Stimulated activated CD4-positive, alpha-beta T cell treated with anti-CD3 and anti-CD28 coated beads, Interleukin-12 subunit alpha, Interleukin-12 subunit beta, amount 100 ng/mL, for 48 hours (primary cell): ENCODE measurements at places on chromosomes 7 and 10.

GRCh38 chr7:112398534-112398933 is 51.7 kb upstream of the IFRD1 start:
- DNase-seq = no peak

DNA sequence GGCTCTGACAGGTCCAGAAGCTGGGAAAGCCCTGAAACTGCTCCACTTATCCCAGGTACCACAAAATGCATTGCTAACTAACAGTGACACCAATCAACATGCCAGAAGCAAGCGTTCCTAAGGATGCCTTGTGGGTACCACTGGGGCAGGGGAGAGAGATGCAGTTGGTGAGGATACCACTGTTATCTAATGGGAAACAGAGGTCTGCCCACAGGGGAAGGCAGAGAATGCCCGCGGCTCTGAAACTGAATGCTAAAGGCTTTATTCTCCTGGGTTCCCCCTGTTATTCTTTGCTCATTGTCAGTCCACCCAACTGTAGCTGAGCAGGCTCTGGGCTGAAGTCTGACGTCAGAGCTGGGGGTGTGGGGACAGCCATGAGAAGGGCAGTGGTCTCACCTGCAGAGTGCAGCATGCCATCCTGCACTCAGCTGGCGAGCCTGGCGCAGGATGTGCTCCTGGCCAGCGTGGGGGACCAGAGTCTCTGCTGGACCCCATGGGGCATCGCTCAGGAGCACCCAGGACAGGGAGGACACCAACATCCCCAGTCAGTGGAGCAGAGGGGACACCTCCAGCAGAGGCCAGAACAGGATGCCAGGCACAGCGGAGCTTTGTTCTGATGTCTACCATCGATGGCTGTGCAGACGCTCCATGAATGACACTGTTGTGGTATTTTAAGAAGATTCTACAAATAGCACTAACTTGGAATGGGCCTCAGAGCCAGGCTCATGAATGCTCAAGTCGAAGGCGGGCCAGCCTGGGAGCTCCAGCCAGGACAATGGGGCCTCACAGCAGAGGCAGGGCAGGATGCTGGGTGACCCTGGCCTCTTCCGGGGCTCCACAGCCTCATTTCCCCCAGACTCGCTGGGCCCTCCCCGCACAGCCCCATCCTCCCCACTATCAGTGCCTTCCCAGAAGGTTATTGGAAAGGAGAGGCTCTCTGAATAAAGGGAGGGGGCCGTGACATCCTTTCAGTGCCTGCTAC is 95.8 kb downstream of the ARHGAP22 start:
- no peak for DNase-seq

GRCh38 chr7:158289761-158290523 is 297.7 kb downstream of the PTPRN2 start:
- DNase-seq = no peak

GRCh38 chr10:80530816-80531215 is 6.9 kb upstream of the SH2D4B start:
- DNase-seq = no peak

GRCh38 chr10:21293518-21294356 is 231.7 kb downstream of the SKIDA1 start:
- no peak for DNase-seq

DNA sequence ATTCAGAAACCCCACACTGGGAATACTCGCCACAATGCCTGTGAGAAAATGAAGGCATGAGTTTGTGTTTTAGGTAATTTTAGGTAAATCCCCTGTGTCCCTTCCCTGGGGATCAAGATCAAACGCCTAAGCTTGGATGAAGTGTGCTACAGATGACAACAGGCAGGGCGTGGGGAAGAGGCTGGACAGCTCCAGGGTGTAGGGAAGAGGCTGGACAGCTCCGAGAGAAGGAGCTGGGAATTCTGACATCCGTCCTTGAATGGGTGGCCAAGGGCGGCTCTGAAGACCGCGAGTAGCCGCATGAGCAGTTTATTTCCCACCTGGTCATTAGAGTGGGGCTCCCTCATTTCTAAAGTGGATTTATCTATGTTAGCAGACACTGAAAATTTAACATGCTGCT is 109.7 kb downstream of the RAMP3 start:
- no peak for DNase-seq

GRCh38 chr10:95250856-95251255 is 39.9 kb downstream of the PDLIM1 start:
- DNase-seq = no peak

DNA sequence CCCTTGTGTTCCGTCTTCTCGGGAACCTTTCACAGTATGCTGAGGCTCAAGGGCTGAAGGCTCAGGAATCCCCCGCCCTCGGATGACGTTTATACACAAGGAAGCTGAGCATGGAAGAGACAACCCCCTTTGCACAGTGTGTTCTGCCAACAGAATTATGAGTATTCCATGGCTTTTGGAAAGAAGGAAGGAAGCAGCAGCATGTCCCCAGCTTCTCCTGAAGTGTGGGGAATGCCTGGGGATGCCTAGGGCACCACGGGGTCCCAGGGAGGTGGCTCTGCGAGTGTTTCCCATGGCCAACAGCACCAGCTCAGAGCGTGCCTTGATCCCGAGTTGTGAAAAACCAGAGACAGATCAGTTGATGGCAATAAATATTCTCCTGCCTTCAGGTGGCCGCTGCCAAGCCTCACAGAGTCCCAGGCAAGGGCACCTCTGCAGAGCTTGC is 88.8 kb upstream of the DDC start:
- no peak for DNase-seq

DNA sequence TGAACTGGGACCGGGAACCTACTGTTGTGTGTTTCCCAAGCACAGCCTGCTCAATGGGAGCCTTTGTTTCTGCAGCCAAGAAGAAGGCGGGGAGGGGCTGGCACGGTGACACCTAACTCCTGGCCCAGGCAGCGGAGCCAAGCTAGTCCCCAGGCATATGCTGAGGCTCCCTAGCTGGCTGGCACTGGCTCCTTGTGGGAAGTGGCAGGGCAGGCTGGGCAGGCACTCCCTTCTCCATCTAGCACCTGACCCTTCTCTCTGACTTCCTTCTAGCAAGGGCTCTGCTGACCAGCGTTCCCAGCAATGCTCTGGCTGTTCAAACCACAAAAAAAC is 325.0 kb downstream of the PLXNA4 start:
- no peak for DNase-seq

- no peak for DNase-seq
Observed at GRCh38 chr7:130452951-130453350, 12.1 kb upstream of the CEP41 start.

GRCh38 chr7:69949122-69949521 is 350.8 kb downstream of the AUTS2 start:
- no peak for DNase-seq

GRCh38 chr7:30278376-30278775 is 6.0 kb upstream of the ZNRF2 start:
- no peak for DNase-seq

- no peak for DNase-seq
Observed at GRCh38 chr7:75868153-75868552, 10.7 kb upstream of the RHBDD2 start.

- no peak for DNase-seq
Observed at GRCh38 chr7:22724861-22725260, 2.1 kb upstream of the IL6 start.

GRCh38 chr7:149884016-149884415 is 10.2 kb downstream of the ATP6V0E2 start:
- DNase-seq = no peak

- no peak for DNase-seq
Observed at GRCh38 chr10:19417740-19418139, 369.1 kb downstream of the MALRD1 start.

DNA sequence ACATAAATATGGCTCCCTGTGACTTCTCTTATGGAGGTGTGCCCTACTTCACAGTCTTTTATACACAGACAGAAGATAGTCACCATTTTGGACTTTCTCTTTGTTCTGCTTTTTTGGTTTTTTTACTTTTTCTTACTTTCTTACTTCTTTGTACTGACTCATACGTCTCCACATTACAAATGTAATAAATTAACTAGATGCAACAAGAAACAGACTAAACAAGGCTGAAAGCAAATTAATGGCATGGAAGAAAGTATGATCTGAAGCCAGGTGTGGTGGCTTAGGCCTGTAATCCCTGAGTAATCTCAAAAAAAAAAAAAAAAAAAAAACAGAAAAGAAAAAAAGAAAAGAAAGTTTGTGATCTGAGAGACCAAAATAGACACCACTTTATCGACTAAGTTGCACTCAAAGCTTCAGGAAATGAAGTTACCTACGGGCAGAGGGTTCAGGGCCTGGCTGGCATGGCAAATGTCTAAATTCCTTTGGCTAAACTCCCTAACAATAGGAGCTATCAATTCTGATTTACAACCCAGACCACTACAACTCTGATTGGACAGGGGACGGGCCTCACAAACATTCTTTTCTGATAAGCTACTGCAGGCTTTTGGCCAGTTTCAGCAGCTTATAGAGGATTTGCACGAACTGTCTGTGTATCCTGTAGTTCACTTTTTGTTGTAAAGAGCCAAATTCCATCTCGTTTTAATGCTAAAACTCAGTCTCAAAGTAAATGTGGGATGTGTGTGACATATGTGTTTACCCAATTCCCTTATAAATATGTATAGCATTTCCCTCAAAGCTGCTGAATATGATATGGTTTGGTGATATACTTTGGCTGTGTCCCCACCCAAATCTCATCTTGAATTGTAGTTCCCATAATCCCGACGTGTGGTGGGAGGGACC is 129.1 kb downstream of the SEPTIN14 start:
- DNase-seq = no peak

- no peak for DNase-seq
Observed at GRCh38 chr7:46603780-46604179, 682.7 kb upstream of the IGFBP3 start.
